ENCODE measurements at places on chromosomes 11 and 22. TPM values are rescaled to one million over a fixed set of nuclear protein-coding genes. Genes with fewer than 3 reads are reported as not detected.

GRCh38 chr11:272931-273198, 5.3 kb upstream of the NLRP6 start:
- no peak for DNase-seq

DNA sequence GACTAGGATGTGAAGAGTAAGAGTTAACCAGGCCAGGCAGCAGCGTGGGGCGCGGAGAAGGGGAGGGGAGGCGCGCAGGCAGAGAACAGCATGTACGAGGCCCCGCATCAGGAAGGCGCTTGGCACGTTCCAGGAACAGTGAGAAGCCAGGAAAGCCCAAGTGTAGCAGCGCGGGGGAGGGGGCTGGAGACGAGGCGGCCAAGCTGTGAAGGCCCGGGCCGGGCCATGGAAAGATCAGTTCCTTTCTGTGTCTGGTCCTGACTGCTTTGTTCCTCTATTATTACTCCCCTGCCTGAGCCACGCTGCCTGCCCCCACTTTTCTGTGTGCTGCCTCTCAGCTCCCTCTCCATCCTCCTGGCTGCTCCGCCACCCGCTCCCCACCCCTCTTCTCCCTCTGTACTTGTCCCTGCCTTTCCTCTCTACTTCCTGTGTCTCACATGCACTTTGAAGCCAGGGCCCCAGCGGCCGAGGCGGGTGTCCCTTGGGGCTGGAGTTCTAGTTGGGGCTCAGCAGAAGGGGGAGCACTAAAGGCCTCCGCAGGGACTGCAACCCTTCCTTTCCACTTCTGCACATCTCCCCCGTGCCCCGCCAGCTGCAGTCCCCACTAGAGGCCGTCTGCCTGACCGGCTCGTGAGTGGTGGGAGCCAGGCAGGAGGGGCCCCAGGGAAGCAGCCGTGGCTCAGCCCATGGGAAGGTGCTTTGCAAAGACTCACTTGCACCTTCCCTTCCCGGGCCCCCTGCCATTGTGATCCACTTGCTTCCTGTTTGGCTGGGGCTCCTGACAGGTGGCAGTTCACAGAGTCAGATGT, 63.7 kb downstream of the PRDM11 start:
- DNase-seq = peak; percentile 90

- no peak for DNase-seq
These were observed 14.2 kb downstream of the ZBTB44 start for GRCh38 chr11:130300567-130300966.

Gene BMAL1
- total RNA-seq = 20.7 TPM

- no peak for DNase-seq
These were observed 163.7 kb downstream of the LDLRAD3 start for GRCh38 chr11:36107547-36107946.
